NCI-H1436 (cell line): ENCODE measurements at places on chromosomes 5 and 9.

DNA sequence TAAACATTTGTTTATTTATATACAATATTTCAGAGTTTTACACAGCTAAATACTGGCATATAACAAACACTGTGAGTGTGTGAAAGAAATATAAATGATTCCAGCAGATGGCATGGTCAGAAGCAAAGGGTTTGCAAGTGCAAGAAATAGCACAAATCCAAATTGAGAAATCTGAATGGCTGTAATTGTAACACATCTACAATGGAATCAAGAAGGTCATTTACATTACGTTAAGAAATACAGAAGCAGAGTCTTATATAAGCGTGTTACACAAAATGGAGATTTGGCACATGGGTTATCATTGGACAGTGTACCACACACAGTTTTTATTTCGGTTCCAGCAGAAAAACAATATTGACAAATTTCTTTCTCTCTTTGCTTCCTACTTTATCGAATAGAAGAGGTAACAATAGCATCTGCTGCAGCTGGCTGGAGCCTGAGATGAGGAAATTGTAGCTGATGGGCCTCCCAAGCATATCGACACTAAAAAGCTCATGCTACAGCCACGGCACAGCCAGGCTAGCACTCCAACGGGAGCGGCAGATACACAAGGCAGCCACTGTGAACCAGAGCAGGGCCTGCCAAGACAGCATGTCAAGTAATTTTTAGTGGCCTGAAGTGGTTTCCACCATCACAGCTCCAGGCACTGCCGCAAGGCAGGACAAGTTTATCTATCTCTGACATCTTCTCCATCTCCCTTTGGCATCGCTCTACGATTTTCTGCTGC is 564.6 kb upstream of the DMAC1 start:
- no peak for DNase-seq

GRCh38 chr9:134131471-134132207 is 4.2 kb upstream of the WDR5 start:
- no peak for DNase-seq

- DNase-seq: peak; percentile 5
These were observed 9.4 kb downstream of the FSTL4 start for GRCh38 chr5:133602835-133603380.

DNA sequence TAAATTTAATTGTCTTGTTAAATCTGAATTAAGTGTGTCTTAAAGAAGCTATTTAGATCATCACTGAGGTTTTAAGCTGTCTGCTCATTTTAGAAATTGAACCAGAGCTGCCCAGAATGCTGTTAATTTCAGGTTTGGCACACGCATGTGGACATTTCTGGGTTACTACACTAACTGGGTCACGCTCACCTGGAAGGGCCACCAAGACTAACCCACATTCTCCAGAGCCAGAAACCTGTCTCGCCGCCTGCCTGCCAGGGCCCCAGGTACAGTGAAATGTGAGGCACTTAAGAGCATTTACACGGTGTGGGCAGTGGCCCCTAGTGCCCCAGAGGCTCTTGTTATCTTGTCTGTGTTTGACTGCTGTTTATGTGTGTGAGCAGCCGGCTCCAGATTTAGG is 46.6 kb downstream of the ATP10B start:
- DNase-seq: no peak
